ENCODE measurements at places on chromosomes 3 and 15.
A peak's percentile ranks its signal among the peaks of the same experiment; 100 is the strongest.

DNA sequence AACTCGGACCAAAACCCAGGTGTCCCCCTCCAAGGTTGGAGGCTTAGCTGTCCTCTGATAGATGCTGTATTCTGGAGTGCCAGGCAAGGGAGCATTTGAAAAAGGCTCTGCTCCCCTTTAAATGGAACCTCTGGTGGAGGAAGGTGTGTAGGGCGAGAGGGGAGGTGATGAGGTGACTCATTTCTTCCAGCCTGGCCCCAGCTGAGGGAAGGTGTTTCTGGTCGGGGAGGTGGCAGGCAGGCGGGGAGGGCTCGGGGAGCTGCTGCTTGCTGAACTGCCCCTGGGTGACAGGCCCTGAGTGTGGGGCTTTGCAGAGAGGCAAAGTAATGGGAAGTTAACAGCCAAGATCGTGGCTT, 18.8 kb downstream of the PSTPIP1 start:
- peak; percentile 13 for DNase-seq

GRCh38 chr3:128263946-128264345, 110.7 kb downstream of the EEFSEC start:
- DNase-seq, result no peak

GRCh38 chr15:75713338-75713895, 769 bp upstream of the CSPG4 start:
- DNase-seq, result no peak

DNA sequence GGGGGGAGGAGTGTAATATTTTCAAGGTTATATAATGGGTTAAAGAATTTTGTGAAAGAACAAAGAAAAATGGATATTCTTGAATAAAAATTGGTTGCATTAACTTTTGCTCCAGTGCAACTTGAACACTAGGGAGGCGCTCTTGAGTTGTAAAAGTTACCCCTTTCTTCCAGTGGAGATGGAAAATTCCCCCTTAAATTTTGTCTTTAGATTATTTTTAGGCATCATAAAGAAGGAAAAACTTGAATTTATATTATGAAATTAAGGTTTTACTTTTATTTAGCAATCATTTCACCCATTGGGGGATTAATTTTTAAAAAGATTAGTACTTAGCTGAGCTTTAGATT, 550 bp upstream of the CHD2 start:
- no peak for DNase-seq

- DNase-seq, result no peak
These were observed 37.0 kb upstream of the PIK3R4 start for GRCh38 chr3:130783629-130784028.

- DNase-seq, result no peak
These were observed 96.1 kb downstream of the SV2B start for GRCh38 chr15:91196127-91196526.

DNA sequence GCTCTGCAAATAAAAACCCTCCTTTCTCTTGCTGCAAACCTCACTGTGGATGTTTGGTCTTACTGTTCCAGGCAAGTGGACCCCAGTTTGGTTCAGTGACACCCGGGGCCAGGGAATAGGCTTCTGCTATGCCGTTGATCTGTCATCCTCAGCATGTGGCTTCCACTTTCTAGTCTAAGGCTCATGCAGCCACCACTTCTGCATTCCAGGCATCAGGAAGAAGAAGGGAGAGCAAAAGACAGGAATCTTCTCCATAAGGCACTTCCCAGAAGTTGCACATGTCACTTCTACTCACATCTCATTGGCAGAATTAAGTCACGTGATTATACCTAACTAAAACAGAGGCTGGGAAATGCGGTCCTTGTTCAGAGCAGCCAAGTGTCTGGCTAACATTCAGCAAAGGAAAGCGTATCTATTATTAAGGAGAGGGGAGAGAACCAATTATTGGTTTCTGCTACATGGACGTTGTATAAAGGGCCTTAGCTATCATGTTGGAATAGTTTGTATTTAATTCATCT, 173.6 kb upstream of the PFN2 start:
- no peak for DNase-seq

DNA sequence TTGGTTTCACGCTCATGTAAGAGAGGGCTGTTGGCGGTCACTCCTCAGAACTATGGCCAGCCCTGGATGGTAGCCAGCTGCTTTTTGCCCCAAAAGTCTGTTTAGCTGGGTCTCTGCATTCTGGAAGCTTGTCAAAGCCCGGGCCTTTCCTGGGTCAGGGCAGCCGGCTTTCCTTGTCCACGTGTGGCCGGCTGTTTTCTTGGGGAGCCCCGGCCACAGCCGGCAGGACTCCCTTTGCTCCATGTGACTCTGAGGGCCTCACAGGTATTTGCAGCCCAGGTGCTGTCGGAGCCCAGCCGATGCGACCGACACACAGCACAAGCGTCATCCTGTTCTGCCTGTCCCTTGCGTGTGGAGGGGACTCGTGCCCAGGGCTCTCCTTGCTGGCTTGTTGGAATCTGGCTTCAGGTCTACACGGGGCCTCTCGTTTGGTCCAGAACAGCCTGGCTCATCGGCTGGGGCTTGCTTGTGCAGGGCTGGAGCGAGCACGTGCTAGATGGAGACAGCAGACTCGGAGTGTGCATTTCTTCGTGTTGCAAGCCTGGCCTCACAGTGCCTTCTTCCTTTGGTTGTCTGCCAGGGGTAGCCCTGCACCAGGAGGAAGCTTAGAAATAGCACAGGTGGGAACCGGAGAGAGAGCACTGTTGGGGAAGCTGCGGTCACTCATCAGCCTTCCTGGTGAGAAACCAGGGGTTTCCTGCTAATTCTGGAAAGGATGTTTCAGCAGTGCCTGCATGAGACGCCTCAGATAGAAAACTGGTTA, 51.5 kb downstream of the PGPEP1L start:
- DNase-seq, result no peak

DNA sequence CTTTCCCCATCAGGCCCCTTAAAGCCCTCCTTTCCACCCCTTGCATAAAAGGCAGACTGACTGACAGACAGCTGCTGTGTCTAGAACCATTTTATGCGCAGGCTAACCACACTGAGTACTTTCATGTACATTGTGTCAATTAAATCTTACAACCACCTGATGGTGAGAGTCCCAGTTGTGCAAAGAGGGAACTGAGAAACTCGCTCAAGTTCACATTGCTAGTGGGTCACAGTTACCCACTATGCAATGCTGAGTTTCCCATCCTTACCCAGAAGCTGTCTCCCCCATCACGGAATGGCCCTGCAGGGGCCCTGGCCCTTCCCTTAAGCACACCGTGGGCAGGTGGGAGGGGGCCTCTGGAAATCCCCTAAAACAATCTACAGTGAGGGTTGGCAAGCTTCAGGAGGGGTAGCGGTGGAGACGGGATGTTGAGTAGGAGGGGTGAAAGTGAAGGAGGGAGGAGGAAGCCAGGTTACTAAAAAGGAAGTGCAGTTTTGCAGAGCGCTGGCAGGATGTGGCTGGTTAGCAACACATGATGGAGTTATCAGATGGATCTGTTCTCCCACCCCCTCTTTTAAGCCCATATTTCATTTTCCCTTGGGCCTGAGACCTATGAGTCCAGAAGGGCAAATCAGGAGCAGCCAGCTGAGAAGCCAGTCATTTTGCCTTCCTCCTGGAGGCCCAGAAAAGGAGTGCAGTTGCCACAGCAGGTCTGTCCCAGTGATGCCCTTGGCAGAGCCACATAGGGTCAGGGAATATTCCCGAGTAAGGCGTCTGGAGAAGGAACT, 30.0 kb downstream of the STARD5 start:
- DNase-seq, result peak; percentile 91

DNA sequence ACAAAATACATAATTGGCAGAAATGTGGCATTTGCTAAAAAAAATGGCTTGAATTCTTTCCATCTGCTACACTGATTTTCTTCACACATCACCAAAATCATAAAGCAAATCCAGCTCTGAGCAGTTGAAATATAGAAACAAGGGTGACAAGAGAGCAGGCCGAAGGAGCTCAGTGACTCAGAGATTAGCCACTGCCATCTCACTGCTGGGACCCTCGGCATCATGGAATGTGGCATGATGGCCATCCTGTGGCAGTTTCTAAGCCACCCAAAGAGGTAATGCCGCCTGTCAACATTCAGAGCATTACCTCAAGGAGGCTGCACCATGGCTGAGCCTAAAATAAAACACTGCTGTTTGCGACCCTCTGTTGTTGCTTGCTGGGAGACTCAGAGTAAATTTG, 80.5 kb upstream of the OSBPL11 start:
- no peak for DNase-seq

DNA sequence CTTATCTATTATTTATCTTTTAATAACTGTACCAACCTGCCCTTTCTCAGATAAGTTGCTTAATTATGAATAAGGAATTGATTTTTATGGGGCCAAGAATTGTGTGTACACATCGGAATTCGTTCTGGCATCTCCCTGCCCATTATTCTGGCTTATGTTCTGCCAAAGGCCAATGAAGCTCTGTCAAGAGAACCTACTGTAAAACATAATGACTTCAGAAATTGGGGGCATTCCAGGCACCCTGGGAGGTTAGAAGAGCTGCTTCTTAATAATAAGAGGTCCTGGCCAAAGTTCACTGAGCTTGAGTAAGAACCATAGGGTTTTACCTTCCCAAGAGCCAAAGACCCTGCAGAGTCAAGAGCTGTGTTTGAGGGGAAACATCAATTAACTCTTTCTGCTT, 261.7 kb downstream of the SLC9A9 start:
- DNase-seq, result no peak

DNA sequence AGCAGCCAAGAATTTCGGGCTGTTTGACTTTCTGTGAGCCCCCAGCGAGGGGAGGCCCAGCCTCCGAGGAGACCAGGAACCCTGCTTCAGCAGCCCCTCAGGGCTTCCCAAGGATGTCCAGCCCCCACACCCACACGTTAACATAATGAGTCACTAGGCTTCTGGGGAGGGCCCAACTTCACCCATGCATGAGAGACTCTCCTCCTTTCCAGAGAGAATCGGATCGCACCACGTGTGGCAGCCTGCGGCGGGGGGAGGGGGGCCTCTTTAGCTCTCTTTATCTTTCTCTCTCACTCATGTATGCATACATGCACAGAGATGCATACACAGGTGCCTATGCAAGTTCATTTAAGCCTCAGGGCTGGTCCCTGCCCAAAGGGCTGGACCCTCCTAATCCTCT, 3.1 kb upstream of the AP2M1 start:
- no peak for DNase-seq

DNA sequence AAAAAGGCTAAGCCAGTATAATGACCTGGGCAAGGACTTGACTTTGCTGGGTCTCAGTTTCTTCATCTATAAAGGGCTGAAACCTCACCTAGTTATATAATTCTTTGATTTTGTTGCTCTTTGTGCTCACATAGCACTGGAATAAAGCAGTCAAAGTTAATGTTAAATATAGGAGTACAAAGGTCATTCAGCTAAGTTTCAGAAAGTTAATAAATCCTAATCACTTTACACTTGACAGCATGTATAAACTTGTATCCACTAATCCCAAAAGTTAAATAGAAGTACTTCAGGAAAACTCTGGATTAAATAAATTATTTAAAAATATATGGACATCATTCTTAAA, 33.9 kb downstream of the PLCL2 start:
- no peak for DNase-seq

DNA sequence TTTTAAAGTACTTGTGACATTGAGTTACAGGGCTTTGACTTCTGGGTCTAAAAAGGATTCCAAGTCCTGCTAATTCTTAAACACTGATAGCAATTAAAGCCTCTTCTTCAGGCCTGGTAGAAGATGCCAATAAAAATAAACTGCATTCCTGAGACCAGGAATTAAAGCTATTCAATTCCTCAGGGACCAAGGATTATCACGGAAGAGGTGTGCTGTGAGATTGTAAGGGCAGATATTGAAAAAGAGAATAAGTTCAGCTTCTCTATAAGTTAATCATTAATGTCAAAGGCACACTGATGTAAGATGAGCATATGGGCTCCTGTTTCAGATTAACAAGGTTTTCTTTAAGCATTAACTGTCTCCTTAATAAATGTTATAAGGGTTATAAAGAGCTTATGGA, 611.3 kb downstream of the SI start:
- DNase-seq, result no peak

GRCh38 chr3:13023971-13024764, 49.1 kb downstream of the IQSEC1 start:
- DNase-seq, result no peak

DNA sequence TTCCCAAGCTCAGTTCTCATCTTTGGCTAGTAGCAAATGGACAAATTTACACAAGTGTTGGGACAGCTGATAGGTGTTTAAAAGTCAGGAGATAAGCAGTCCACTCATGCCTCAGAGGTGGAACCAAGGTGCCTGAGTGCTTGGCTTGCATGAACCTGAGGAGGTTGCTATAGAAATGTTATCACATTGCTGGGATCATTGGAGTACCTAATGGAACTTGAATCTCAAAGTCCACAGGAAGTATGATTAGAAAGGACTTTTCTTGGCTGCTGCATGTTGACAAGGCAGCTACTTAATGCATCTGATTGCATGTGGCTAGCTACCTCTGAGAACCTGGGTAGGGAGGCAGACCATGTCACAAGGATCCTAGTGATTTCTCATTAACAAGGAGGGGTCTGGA, 39.5 kb upstream of the C3orf80 start:
- no peak for DNase-seq

- peak; percentile 31 for DNase-seq
These were observed 14.5 kb downstream of the TAGLN3 start for GRCh38 chr3:112013058-112013783.

DNA sequence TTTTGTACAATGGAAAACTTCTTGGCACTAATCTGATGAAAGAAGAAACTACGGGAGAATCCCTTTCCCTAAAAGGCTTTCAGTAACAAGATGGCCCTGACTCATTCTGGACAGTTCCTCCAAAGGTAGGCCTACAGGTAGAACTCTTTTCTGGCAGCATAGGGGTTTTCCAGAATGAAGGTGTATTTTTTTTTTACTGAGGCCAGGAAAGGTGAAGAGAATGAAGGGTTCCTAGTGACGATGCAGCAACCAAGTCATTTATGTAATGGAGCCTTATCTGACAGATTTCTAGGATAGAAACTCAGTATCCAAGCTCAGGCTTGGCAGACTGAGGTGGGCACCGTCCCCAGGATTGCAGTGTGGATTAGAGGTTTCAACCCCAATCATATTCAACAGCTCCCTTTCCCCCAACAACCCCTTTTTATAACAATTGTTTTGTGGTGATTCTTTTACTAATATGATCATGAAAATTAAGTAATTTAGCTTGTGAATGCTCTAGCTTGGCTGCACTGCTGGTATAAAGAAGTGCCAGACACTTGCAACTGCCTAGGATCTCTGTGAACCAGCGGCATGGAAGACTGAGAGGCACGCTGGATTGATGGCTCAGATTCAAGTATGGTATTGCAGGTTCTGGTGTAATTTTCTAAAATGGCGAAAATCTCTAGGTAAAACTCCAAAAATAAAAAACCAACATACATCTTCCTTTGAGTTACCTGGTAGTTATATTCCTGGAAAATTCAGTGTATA, 8.7 kb upstream of the TRIM69 start:
- DNase-seq, result peak; percentile 35

DNA sequence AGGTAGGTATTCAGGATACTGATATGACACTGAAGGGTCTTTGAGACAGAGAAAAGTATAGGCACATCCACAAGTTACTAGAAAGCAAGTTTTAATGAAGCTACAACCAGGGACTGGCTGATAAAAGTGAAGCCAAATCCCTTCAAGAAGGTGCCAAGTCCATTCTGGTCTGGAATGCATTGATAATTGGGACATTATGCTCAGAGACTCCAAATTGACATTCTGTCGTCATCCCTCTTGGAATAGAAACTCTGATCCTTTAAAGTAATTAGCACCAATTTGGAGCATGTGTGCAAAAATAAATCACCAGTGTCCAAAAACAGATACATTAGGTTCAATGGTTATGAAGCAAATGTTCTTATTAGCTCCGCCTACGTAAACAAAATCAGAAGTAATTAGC, 47.3 kb upstream of the BCL6 start:
- no peak for DNase-seq

GRCh38 chr3:117997201-117998049, 1037.2 kb downstream of the IGSF11 start:
- no peak for DNase-seq

- DNase-seq, result peak; percentile 33
These were observed at the start of gene PARP15 for GRCh38 chr3:122577409-122578031. PARP15 (plus strand) TSS chr3:122577650; CDS start chr3:122577668, 18 bp downstream.
